Esophagus mucosa (tissue), 1 donor: ENCODE measurements at places on chromosomes 6 and 20.
A peak's percentile ranks its signal among the peaks of the same experiment; 100 is the strongest.

GRCh38 chr6:134240665-134241431, 77.1 kb downstream of the SGK1 start:
- ATAC-seq: peak; percentile 83

DNA sequence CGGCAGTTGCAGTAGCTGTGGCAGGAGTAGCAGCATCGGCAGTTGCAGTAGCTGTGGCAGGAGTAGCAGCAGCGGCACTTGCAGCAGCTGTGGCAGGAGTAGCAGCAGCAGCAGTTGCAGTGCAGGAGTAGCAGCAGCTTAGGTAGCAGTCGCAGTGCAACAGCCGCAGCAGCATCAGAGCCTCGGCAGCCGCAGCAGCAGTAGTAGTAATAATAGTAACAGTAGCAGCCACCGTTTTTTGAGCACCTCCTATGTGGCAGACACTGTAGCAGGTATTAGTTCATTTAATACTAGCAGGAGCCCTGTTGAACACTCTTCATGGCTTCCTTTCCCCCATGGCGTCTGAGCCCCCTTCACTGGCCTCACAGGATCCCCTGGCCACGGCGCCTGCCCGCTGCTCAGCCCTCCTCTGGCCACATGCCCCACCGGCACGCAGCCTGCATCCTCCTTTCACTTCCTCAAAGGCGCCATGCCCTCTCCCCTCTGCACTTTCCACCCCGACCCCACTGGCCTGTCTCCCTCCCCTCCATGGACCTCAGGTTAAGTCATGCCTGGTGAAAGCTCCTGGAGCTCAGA, 19.1 kb upstream of the IRF4 start:
- ATAC-seq: peak; percentile 22

DNA sequence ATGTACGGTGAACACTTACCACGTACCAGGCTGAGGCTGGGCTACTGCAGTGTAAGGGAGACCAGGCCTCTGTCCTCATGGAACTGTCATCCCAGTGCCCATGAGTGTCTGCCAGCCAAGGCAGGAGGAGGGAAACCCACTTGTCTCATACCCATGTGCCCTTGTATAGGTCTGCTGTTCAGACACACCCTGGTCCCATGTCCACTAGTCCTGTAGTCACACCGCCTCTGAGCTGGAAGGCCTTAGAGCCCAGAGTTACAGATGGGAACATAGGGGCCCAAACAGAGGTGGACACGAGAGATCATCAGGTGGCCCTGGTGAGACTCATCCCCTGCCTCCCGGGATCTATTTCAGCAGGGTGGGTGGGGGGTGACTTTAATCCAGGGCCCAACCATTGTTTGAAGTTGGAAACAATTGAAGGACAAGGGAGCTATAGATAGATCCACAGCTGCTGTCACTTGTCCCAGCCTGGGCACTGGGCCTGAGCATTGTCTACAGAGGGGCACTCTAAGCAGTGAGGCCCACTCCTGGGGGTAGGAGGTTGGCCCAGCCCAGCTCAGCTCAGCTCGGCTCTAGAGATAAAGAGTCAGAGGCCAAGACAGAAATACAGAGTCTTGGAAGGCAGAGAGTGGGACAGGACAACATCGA, 14.6 kb downstream of the MYH7B start:
- ATAC-seq: no peak

GRCh38 chr6:163264662-163265035, 149.9 kb upstream of the QKI start:
- no peak for ATAC-seq

- ATAC-seq: no peak
These were observed 177.8 kb downstream of the LY86 start for GRCh38 chr6:6766230-6766905.

- ATAC-seq: no peak
These were observed 73.0 kb downstream of the SHPRH start for GRCh38 chr6:145891126-145891525.

DNA sequence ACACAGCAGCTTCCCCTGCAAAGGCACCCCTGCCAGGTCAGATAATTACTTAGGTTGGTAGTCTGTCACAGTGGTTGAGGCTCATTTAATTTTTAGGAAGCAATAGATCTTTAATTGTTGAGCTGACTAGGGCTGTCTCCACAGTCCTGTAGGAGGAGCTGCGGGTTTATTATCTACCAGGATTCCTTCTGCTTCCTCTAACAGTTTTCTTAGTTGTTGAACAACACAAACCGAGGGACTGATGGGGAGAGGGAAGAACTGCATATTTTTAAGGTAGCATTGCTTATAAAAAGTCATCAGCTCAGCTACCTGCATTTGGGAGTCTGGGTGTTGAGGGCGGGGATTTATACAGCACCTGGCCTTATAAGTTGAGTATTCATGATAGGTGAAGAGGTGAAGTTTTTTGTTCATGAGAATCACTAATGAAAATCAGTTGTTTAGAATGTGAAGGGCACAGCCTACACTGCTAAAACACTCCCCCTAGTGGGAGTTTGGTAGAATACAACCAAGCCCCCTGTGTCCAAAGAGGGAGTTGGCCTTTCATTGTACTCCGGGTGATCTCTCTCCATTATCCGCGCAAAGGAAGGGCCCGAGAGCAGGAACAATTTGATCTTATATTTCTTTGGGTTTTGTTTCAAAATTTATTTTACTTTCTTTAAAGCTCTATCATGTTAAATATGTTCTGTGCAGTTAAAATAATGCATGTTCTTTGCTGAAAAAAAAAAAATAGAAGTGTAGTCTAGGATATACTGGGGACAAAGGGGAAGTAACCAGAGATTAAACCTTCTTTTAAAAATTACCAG, 69.6 kb downstream of the SSR1 start:
- peak; percentile 63 for ATAC-seq

DNA sequence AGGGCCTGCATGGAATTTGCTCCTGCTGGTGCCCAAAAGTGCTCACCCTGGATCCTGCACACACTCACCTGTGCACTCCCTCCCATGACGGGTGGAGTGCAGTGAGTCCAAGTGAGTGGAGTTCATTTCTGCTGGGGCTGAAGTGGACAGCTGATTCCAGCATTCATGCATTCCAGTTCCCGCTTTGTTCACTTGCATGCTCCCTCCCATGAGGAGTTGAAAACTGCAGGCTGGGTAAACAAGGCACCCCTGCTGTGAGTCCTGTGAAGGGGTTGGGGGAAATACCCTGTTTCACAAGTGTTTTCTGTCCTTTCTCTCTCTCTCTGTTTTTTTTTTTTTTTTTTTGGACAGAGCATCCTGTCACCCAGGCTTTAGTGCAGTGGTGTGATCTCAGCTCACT, 454.1 kb upstream of the NOX3 start:
- ATAC-seq: no peak

DNA sequence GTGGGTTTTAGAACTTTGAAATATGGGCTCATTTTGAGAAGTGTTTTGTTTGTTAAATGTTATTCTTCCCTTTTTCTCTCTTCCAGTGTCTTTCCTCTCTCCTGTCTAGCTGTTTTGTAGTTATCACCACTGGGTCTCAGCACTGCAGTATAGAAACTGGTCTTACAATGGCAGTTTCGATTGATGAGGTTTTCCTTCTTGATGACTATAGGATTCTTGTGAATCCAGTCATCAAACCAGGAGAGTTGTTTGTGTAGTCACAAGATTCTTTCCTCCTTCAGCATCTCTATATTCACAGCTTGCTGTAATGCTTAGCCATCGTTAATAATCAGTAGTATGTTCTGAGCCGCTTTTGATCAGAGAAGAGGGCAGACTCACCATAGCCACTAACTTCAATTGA, 172.3 kb downstream of the OGFRL1 start:
- no peak for ATAC-seq

DNA sequence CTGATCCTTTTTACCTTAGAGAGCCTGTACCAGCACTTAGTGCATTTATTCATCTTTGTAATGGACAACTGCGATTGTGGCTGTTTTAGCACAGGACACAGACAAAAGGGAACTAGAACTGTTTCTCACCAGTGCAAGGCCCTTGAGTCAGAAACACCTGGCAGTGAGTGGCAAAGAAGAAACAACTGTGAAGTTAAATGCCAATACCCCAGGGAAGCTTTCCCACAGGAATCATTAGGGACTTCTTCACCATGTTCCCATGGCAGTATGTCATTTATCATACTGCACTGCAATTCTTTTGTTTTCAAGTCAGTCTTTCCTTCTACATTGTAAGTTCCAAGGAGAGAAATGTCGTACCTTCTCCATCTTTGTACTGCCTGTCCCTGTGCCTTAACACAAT, 28.6 kb upstream of the CDYL start:
- no peak for ATAC-seq

DNA sequence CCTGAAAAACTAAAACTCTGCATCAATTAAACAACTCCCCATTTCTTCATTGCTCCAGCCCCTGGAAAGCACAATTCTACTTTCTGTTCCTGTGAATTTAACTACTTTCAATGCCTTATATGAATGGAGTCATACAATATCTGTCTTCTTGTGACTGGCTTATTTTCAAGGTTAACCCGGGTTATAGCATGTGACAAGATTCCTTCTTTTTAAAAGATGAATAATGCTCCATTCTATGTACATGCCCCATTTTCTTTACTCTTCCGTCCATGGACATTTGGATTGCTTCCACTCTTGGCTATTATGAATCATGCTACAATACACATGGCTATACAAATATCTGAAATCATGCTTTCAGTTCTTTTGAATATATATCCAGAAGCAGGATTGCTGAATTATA, 334.9 kb upstream of the ID4 start:
- ATAC-seq: no peak

DNA sequence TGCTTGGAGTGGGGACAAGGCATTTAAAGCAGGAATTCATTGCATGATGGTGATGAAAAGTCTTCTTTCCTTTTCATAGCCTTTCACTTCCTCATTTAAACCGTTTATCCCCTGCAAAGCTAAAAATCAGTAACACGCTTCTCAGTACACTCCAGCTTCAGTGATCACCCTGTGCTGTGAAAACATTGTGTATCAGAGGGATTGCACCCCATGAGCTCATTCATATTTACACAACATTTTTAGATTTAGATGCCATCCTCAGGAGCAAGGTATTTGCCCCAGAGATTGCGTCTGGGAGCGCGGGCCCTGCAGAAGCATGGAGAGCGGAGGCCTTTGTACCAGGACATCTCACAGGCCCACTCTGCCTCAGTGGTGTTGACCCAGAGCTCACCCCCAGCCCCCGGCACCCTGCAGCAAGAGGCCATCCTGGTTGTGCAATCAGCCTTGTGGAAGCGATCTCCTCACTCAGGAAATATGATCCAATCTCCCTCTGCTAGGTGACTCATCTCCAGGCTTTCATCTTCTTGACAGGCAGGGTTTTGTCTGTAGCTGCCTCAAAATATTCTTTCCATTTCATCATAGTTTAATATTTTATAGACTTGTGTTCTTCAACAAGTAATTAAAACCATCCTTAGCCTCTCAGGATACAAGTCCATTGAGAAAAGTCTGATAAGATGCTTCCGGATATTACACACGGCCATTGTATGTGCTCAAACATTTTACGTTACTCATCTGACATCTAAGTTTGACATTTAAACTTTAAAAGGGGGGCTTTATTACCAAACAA, 38.9 kb upstream of the THBS2 start:
- ATAC-seq: peak; percentile 66

GRCh38 chr20:53283597-53283996, 310.0 kb downstream of the ZNF217 start:
- ATAC-seq: no peak

GRCh38 chr6:101730954-101731353, 337.4 kb downstream of the GRIK2 start:
- no peak for ATAC-seq

GRCh38 chr20:2301164-2301622, 5.4 kb downstream of the TGM3 start:
- peak; percentile 15 for ATAC-seq

GRCh38 chr6:153958860-153959259, 80.2 kb upstream of the OPRM1 start:
- no peak for ATAC-seq

- ATAC-seq: no peak
These were observed 45.8 kb upstream of the TNFRSF21 start for GRCh38 chr6:47355496-47355895.
